Foreskin keratinocyte (primary cell): ENCODE measurements at places on chromosomes 7 and 10. TPM values are rescaled to one million over a fixed set of nuclear protein-coding genes. Genes with fewer than 3 reads are reported as not detected.

Gene SLC37A3
- total RNA-seq = 30.4 and 37.9 TPM in 2 replicates

Gene GSAP
- total RNA-seq = 3.9 and 4.2 TPM in 2 replicates

Gene CAMK2B
- 0.46 and 1.5 TPM in 2 replicates for total RNA-seq

Gene LIPM
- total RNA-seq = 0.11 TPM in 1 of 2 replicates, not detected in the other

Gene SPDYE2
- not detected in 2 replicates for total RNA-seq

Gene PRKG1
- 0.95 TPM in 2 replicates for total RNA-seq

Gene COBL
- total RNA-seq = 0.78 and 1.4 TPM in 2 replicates

Gene SLC26A4
- total RNA-seq = 0.07 and 0.14 TPM in 2 replicates
